Forelimb muscle (tissue), 1 donor: ENCODE measurements at places on chromosomes 1 and 21.
A peak's percentile ranks its signal among the peaks of the same experiment; 100 is the strongest.

GRCh38 chr1:15735304-15736037 lies 587 bp upstream of the SLC25A34 start:
- DNase-seq, result no peak

- DNase-seq, result no peak
These were observed 649.9 kb downstream of the KIF26B start for GRCh38 chr1:245804696-245805095.

DNA sequence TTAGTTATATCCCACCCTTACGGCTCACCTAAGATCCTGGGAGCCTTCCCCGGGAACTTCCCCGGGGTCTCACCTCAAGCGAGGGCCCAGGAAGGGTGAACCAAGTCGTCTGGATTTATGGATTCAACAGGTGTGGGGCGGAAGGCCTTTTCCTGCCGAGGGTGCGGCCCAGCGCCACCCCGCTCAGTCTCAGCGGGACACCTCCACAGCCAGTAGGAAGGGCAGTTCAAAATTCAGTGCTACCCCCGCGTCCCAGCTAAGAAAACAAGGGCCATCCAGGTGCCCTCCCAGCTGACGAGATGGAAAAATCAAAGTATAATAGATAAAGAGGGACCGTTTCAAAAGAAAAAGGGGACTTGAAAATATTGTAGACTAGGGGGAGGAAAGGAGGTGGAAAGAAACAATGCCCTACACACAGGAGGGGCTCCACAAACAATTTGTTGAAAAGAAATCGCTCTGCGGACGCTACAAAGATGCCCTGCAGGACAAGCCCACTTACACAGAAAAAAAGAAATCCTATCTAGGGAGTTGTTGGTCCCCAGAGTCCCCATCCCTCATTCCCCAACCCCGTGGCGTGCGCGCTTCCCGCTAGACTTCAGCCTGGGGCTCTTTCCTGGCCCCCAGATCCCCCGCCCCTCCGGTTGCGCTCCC lies 1.3 kb downstream of the SLC2A1 start:
- no peak for DNase-seq

DNA sequence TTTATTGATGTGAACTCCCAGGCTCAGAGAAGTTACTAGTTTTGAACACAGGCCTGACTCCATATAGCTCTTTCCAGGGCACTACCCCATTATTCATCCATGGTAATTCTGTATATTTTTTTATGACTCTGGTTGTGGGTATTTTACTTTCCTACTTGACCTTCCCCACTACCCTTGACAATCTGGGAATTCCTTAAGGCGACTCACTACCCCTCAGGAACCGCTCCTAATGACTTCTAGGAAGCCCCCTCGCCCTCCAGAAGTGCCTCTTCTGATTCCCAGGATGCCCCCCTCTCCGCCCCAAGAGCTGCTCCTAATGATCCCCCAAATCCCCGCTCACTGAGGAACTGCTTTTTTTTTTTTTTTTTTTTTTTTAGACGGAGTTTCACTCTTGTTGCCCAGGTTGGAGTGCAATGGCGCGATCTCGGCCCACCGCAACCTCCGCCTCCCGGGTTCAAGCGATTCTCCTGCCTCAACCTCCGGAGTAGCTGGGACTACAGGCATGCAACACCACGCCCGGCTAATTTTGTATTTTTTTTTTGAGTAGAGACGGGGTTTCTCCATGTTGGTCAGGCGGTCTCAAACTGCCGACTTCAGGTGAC lies 972 bp upstream of the KDM4A start:
- DNase-seq, result no peak

GRCh38 chr1:17831597-17831996 lies 76.5 kb downstream of the ACTL8 start:
- DNase-seq, result peak; percentile 25
